ENCODE measurements at places on chromosomes 1 and 21. TPM values are rescaled to one million over a fixed set of nuclear protein-coding genes. Genes with fewer than 3 reads are reported as not detected.

NMNAT2 gene
- polyA plus RNA-seq: not detected

EXO5 gene
- 11.0 TPM for polyA plus RNA-seq

NBPF4 gene
- polyA plus RNA-seq: not detected

CA6 gene
- not detected for polyA plus RNA-seq

- H3K4me3 ChIP-seq: no peak overlapping the region
- no peak for DNase-seq
- H3K27me3 ChIP-seq: no peaks in the 10 kb centered on the region
- peaks cover 57% of the 10 kb centered on the region for H3K4me1 ChIP-seq
Measured at GRCh38 chr1:193181536-193181935, 4.9 kb downstream of the B3GALT2 start.

GRCh38 chr1:36843906-36844610 lies 190.3 kb downstream of the GRIK3 start:
- no peak for DNase-seq
- H3K4me1 ChIP-seq: no peaks in the 10 kb centered on the region
- no peak overlapping the region for H3K27ac ChIP-seq
- peaks cover 2% of the 10 kb centered on the region for H3K27me3 ChIP-seq
- no peak overlapping the region for H3K4me3 ChIP-seq
- no peaks in the 10 kb centered on the region for H3K36me3 ChIP-seq

GRCh38 chr1:173532237-173532636 lies 55.1 kb downstream of the PRDX6 start:
- peak overlapping the region; percentile 15 for H3K27ac ChIP-seq
- no peaks in the 10 kb centered on the region for H3K36me3 ChIP-seq
- H3K27me3 ChIP-seq: peaks cover 2% of the 10 kb centered on the region
- no peak for DNase-seq
- H3K4me3 ChIP-seq: no peak overlapping the region

- H3K27ac ChIP-seq: no peak overlapping the region
- H3K27me3 ChIP-seq: no peaks in the 10 kb centered on the region
- H3K4me3 ChIP-seq: no peak overlapping the region
- no peaks in the 10 kb centered on the region for H3K36me3 ChIP-seq
- peaks cover 6% of the 10 kb centered on the region for H3K4me1 ChIP-seq
Measured at GRCh38 chr1:25573591-25573930, 30.2 kb downstream of the LDLRAP1 start.

- DNase-seq: peak; percentile 25
- no peaks in the 10 kb centered on the region for H3K36me3 ChIP-seq
- H3K27ac ChIP-seq: peak overlapping the region; percentile 99
- peak overlapping the region; percentile 100 for H3K4me3 ChIP-seq
- H3K27me3 ChIP-seq: peaks cover 16% of the 10 kb centered on the region
Measured at GRCh38 chr1:46131712-46132528, 509 bp downstream of the PIK3R3 start.

DNA sequence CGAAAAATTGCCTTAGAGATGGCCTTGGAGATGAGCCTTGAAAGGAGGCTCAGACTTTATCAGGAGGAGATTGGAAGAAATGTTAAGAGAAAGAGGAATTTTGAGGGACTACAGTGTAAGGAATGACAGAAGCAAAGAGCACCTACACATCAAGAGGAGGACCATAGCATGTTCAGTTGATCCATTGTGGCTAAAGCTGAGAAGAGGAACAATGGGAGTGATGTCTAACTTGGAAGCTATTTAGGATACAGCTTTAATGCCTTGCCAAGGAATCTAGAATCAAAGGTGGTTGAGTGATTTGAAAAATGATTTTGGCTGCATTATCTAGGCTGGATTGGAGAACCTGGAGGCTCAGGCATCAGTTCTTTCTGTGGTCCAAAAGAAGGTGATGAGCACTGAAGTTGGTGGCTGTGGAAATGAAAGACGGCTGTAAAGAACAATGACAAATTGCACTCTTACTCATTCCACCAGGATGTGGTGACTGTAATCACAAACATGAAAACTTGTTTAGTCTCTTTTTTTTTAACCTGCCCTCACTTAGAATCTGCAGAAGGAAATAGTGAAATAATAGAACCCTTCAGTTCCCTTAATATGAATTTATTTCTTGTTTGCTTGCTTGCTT lies 11.3 kb downstream of the FAM20B start:
- peak overlapping the region; percentile 60 for H3K27ac ChIP-seq
- H3K36me3 ChIP-seq: no peaks in the 10 kb centered on the region
- no peaks in the 10 kb centered on the region for H3K27me3 ChIP-seq
- peak overlapping the region; percentile 8 for H3K4me3 ChIP-seq
- peaks cover 69% of the 10 kb centered on the region for H3K4me1 ChIP-seq

- DNase-seq: peak; percentile 47
- peaks cover 72% of the 10 kb centered on the region for H3K4me1 ChIP-seq
- H3K27me3 ChIP-seq: peaks cover 2% of the 10 kb centered on the region
- peak overlapping the region; percentile 80 for H3K4me3 ChIP-seq
- peak overlapping the region; percentile 73 for H3K27ac ChIP-seq
- H3K36me3 ChIP-seq: peaks cover 5% of the 10 kb centered on the region
Measured at GRCh38 chr1:109502364-109502851, 7.1 kb downstream of the AMIGO1 start.

- H3K36me3 ChIP-seq: no peaks in the 10 kb centered on the region
- no peak overlapping the region for H3K4me3 ChIP-seq
- no peaks in the 10 kb centered on the region for H3K4me1 ChIP-seq
- H3K27me3 ChIP-seq: peaks cover 4% of the 10 kb centered on the region
- no peak for DNase-seq
Measured at GRCh38 chr1:7375329-7375728, 395.8 kb upstream of the VAMP3 start.
